Stimulated activated CD4-positive, alpha-beta T cell treated with anti-CD3 and anti-CD28 coated beads, Interleukin-4, amount 100 ng/mL, for 4 hours (primary cell): ENCODE measurements at places on chromosomes 12 and 14.

GRCh38 chr12:120886199-120887018 is 17.7 kb downstream of the SPPL3 start:
- DNase-seq = no peak

- no peak for DNase-seq
Observed at GRCh38 chr14:22482782-22483553, 106.1 kb downstream of the DAD1 start.

GRCh38 chr12:89154743-89155499 is 197.4 kb downstream of the DUSP6 start:
- no peak for DNase-seq

DNA sequence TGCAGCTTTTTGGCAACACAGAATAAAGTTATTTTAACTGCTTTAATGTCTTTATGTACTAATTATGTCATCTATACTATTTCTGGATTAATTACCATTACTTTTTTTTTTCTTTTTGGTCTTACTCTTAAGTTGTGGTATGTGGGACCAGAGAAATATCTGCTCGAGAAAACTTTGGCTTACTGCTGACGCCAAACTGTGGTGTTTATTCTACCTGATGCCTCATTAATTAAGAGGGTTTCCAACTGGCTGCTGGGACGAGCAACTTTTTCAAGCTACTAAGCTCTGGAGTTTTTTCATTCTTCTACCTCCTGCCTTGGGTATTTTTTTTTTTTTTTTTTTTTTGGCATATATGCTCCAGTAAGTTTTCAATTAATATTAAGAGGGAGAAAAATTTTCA is 1257.5 kb downstream of the FSCB start:
- DNase-seq = no peak

GRCh38 chr12:10701843-10702242 is 21.3 kb downstream of the YBX3 start:
- DNase-seq = no peak

DNA sequence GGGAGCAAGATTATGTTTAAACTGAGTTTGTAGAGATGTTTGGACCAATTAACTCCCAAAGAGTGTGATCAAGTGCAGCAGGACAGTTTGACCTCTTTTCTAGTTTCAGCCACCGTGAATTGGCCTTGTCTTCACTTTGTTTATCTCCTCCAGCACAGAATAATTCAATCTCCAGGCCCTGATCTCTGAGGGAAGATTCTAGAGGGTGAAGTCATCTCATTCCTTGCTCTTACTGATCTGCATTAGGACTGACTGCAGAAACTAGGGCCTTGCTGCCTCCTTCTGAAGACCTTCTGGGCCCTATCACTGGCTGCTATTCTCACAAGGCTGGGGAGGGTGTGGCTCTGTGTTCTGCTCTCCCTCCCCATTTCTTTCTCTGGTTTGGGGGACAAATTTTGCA is 29.4 kb downstream of the C12orf75 start:
- no peak for DNase-seq

- DNase-seq = no peak
Observed at GRCh38 chr14:49892301-49892635, 614 bp upstream of the ARF6 start.

DNA sequence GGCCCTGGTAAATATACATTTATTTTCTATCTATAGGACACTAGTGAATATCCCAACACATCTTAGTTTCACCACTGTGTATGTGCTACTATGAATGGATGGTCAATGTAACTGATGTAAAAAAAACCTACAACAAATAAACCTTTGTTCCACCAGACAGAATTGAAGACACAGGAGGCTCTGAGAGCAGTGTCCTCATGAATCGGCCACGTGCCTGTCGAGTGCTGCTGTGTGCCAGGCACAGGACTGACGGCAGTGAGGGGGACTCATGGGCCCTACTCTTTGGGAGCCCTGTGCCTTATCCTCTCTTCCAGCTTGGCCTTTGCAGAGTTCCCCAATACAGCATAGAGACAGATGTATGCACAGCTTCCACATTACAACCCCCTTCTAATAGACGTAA is 18.2 kb downstream of the CINP start:
- no peak for DNase-seq

- no peak for DNase-seq
Observed at GRCh38 chr14:78327426-78328221, 157.5 kb downstream of the NRXN3 start.

GRCh38 chr12:119748497-119748896 is 80.6 kb downstream of the PRKAB1 start:
- DNase-seq = no peak

- DNase-seq = no peak
Observed at GRCh38 chr12:4213471-4213870, 60.1 kb upstream of the CCND2 start.

- no peak for DNase-seq
Observed at GRCh38 chr12:113852264-113852663, 113.9 kb downstream of the RBM19 start.

GRCh38 chr12:87760943-87761342 is 268.3 kb downstream of the C12orf50 start:
- no peak for DNase-seq

- DNase-seq = no peak
Observed at GRCh38 chr12:6432991-6433390, 11.8 kb upstream of the CD27 start.

DNA sequence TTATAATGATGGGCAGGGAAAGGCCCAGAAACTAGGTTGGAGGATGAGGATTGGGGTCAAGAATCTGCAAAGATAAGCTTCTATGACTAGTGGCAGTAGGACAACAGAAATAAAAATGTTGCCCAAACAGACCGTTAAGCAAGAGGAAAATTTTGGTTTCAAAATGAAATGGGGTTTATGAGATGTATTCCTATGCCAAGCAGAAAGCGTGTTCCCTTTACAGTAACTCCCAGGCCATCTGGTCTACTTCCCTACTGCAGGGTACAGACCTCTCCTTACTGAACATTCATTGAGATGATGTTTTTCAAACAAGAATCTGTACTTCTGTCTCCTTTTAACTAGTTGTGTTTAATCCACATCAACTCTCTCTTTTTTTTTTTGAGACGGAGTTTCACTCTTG is 20.4 kb upstream of the TMEM229B start:
- no peak for DNase-seq

- no peak for DNase-seq
Observed at GRCh38 chr12:78680596-78680995, 184.0 kb upstream of the SYT1 start.

- no peak for DNase-seq
Observed at GRCh38 chr14:76446486-76446885, 70.5 kb downstream of the ESRRB start.

DNA sequence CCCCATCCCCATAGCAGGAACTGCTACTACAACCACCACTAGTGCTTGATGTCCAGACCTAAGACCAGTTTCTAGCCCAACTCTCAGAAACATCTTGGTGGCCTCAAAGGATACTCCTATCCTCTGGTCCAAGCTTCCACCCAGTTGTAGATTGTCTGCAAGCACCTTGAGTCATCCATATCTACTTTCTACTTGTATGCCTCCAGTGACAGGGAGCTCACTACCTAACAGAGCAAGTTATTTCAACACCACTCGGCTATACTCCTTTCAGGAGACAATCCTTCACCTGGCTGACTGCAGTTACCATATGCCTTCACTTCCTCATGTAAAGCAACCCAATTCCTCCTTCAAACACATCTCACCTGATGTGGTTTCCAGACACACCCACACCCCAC is 49.5 kb downstream of the KDM2B start:
- DNase-seq = no peak

- DNase-seq = no peak
Observed at GRCh38 chr14:21032326-21033132, 2.1 kb downstream of the RNASE13 start.

DNA sequence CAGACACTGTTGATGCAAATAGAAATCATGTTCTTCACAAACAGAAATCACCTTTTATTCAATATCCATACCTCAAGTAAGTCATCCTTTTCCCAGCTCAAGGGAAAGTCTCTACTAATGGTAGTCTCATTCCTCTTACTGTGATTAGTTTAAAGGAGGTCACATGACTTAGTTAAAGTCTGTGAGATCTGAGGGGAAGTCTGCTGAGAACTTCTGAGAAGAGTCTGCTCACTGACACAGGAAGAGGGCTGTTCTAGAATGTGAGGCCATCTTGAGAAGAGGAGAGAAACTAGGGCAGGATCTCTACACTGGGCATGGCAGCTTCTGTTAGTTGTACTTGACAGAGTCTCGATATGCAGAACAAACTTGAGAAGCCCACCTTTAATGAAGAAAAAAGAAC is 146.8 kb downstream of the C12orf42 start:
- no peak for DNase-seq

DNA sequence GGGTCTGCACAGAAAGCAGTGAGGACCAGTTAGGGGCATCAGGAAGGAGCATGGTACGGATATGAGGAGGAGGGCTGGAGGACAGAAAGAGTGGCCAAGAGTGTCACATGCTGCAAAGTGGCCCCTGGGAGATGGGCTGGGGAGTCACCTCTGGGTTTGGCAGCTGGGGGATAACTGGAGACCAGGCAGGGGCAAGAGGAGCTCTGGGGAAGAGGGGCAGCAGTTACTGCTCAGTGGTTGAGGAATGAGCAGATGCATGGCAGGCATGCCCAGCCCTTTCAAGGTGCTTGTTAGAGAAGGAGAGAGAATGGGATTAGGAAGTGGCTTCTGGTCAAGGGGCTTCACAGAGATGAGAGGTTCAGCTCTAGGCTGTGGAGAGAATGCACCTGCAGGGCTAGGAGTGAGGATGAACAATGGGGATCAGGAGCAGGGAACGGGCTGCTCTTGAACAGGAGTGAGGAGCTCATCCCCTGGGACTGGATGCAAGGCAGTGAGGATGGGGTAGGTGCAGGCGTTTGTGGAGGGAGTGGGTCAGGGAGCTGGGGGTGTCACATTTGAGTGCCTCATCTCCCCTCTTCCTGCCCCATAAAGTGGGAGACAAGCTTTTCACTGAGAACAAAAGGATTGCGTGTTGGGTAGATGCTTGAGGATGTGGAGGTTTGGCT is 127.5 kb downstream of the PAPOLA start:
- DNase-seq = no peak

DNA sequence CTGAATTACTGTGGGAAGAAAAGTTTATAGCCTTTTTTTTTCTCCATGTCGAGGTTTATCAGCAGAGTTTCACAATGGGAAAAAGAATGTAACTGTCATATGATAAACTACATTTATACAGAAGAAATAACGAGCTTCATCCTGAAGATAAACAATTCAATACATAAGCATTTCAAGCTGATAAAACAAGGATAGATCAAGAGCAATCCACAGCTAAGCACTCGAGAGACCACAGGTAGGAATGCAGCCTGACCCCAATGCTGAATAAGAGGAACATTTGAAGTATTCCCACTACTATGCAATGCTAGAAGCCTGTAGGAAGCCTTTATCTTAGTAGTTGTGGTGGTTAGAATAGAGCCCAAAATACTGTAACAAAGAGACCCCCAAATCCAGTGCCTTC is 32.6 kb upstream of the DAAM1 start:
- no peak for DNase-seq

GRCh38 chr14:79668951-79669350 is 542.4 kb downstream of the DIO2 start:
- no peak for DNase-seq

GRCh38 chr12:115451151-115451779 is 767.3 kb upstream of the TBX3 start:
- DNase-seq = no peak

- no peak for DNase-seq
Observed at GRCh38 chr12:123936956-123937706, 35.5 kb downstream of the CCDC92 start.

GRCh38 chr12:124542021-124542949 is 25.1 kb downstream of the NCOR2 start:
- DNase-seq = no peak

DNA sequence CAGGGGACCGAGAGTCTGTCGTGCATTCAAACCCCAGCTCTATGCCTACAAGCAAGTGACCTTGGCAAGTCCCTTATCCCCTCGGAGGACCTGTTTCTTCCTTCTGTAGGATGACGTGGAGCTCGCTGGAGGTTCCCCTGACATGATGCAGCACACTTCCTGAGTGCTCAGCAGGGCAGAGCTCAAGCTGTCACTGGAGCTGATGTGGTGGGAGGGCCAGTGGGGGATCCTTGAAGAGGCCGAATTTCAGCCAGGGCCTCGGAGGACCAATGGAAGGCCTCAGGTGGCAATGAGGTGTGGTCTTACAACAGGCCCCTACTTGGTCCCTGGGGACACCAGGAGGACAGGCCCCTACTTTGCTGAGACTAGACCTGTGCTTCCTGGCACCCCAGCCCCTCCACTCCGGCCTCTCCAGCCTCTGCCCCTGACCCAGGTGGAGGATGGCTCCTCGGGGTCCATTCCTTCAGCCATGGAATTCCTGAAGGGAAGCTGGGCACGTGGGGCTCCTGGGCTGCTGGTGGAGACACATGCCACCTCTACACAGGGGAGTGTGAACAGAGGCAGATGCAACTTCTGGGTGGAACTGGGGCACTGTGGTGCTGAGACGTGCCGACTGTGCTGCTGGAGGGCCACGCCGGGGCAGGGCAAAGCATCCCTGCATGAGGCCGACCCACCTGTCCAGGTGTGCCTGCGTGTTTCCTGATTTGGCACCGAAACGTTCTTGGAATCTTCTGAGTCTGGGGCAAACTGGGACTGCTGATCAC is 18.7 kb upstream of the KIF26A start:
- DNase-seq = no peak

GRCh38 chr12:54708826-54709225 is 60.7 kb upstream of the DCD start:
- DNase-seq = no peak
